ENCODE measurements at places on chromosomes 4 and X.

DNA sequence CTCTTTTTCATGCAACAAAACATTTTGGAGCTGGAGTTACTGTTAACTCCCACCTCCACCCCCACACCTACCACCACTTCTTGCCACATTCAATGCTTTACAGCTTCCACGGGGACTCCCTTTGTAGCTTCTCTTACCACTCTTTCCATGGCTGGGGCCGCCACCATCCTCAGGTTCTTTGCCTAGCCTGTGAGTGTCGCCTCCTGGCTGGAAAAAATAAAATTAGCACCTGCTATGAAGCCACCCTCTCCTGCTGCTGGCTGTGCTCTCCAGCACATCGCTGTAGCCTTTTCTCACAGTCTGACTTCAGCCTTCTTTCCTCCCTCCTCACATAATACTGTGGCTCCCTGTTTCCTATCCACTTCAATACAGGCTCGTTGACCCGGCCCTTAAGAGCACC lies 114.4 kb downstream of the FRAS1 start:
- DNase-seq, result no peak

DNA sequence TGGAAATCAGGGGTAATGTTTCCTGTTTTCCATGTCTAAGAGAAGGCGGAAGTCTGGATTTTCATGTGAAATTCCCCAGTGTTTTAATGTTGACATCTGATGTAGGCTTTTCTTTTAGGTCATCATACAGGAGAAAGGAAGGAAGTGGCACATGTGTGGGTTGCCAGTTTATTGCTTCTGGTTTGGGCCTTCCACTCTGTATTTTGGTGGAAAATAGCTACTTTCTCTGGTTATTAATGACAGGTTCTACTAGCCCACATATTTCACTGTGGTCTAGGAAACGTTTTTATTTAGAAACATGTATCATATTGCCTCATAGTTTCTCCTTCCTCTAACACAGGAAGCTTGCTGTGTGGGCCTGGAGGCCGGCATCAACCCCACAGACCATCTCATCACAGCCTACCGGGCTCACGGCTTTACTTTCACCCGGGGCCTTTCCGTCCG lies 7.2 kb downstream of the PDHA1 start:
- no peak for DNase-seq

DNA sequence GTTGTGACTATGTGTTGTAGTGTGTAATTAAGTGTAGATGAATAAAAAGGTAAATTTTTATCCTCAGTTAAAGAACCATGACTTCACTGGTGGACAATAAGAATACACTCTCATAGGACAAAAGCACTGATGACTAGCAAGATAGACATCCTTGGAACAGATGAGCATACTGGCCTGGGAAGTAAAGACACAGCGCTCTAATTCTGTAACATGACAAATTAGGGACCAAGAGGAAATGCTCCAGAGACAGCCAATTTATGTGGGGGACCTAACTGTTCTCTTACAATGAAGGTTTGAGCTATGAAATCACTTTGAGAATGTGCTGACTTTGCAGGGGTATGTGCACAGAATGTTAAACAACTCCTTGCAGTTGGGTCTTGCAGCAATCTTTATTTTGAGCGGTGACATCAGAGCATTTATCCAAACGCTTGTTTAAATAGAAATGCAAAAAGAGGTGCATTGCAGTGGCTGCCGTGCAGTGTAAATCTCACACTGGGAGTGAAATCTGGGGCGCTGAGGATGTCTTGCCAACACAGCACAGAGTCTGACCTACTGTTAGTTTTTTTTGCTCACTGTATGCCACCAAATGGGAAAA lies 109.3 kb downstream of the MAGEC2 start:
- DNase-seq, result no peak

GRCh38 chrX:43974100-43974475 lies 898 bp upstream of the NDP start:
- no peak for DNase-seq

DNA sequence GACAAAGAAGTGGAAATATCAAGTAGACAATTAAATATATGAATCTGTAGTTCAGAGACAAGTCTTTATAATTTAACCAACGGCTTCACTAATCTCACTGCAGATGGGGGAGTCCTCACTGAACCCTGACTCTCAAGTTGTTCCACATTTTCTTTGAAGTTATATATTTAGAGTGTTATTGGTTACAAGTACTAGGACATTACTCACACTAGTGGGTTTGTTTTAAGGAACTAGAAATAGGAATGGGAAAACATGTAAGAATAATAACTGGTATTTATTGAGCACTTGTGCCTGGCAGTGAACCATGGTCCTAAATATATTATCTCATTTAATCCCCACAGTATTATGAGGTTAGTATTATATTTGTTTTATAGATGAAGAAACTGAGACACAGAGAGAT lies 22.0 kb downstream of the MND1 start:
- no peak for DNase-seq

- no peak for DNase-seq
These were observed 205.0 kb upstream of the DMD start for GRCh38 chrX:33416273-33416805.

DNA sequence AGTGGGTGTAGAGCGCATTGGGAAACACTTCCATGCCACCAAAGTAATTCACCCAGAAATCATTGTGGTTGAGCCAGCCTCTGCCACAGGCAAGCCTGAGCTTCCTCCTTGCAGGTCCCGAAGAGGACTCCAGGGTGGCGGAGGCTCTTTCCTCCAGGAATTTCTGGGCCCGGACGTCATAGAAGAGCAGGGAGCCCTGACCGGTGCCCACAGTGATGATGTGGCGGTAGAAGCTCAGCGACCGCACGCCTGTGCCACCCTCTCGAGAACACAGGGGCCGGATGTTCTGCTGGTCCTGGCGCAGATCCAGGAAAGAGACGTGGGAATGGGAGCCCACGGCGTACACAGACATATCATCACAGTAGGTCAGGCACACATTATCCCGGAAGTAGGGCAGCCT lies 1.3 kb downstream of the DCAF12L1 start:
- DNase-seq, result no peak

GRCh38 chrX:120251471-120252011 lies 929 bp downstream of the ZBTB33 start:
- DNase-seq, result no peak

- DNase-seq, result no peak
These were observed 571.0 kb upstream of the KLHL4 start for GRCh38 chrX:86946569-86946968.

DNA sequence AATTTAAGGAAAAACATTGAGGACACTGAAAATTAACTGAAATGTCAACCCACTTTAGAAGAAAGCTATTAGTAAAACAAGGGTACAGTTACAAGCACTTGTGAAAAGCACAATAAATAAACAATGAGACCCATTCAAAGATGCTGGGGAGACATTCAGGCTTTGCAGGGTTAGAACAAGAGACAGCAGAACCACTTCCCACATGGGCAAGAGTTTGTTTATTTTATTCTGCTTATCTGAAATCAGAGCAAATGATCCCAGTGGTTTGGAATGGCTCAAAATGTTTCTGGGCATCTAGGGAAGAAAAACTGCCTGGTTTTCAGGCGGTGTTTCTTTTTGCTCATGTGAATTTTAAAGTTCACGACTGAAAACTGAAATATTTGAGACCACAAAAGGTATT lies 42.4 kb downstream of the PPP3CA start:
- DNase-seq, result no peak

DNA sequence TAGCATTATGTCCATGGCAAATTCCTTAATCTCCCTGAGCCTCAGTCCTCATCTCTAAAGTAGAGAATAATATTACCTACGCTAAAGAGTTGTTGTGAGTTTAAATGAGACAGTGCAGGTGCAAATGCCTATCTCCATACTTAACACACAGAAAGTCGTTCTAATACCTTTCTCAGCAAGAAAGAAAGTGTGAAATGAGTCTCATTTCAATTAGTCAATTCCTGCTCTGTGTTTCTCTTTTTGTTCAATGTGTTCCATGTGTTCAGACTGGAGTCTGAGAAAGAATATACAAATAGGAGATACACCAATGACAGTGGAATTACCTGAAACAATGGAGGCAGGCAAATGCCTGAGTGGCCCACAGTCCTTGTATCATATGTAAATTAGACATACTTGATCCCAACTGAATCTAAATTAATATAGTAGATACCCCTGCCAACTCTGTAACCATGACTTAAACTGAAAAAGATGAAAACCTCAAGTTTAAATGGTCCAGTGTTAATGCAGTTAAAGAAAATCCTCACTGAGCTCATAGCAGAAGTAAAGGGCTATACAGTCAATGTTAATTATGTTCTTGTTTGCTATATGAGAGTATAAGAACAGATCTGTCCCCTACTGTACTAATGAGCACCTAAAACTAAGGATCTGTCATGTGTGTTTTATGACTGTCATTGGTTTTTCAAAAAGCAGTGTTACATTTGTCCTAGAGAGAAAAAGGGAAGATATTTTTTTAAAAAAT lies 68.2 kb downstream of the GPC3 start:
- DNase-seq, result no peak

DNA sequence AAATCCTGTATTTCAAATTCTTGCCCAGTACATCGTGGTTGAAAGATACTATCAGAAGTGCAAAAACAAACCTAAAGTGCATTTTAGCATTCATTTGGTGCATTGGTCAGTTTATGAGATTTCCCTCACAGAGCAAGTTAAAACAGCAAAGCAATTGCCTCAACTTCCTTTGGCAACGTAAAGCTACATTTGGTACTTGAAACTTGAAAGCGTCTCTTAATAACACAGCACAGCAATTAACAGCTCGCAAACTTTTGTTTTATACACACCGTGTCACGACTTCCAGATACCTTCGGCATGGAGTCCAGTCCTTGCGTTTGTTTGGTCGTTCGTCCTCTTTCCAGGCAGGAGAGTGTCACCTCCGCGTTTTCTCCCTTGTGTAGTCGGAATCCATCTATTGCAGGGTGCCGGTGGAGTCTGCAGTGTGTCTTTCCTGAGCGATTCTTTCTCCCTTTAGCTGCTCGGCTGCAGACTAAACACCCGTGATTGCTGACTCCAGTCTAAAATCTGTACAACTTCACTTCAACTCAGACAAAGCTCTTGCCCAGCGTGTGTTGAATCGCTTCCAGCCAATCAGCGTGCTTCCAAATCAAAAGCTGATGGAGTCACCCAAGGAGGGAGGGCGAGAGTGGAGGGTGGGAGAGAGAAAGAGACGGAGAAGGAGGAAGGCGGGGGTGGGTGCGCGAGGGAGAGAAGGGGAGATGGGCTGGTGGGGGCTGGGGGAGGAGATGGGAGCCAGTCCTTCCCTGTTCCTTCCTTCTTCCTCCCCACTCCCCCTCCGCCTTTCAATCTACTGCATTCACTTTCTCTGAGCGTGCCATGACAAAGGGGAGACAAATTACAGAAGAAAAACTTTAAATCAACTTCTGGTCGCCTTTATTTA lies at the start of gene PCDH18:
PCDH18 (minus strand) TSS at position 509 of the 883 bp plus-strand sequence; CDS start at position 103, 406 bp downstream.
- DNase-seq, result no peak

- peak; percentile 0 for DNase-seq
These were observed 1.3 kb upstream of the FHIP1A start for GRCh38 chr4:151407466-151408379.

DNA sequence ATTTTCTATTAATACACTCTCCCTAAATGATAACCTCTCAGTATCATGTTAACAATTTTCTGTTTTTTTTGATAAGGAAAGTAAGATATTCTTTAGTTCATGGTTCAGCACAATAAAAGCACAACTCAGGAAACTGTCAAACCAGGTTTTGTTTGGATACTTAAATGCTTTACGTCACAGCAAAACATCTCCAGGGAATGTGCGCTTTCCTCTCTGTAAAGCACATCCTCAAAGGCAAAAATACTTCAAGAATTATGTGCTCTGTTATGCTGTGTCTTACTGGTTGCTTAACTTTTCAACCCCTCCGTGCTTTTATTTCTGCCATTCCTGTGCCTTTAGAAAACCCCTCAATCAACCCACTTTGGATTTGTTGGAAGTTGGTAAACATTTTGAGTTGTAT lies 27.8 kb downstream of the SNX25 start:
- DNase-seq, result no peak

- no peak for DNase-seq
These were observed 325.3 kb upstream of the RASGEF1B start for GRCh38 chr4:81796790-81797528.

DNA sequence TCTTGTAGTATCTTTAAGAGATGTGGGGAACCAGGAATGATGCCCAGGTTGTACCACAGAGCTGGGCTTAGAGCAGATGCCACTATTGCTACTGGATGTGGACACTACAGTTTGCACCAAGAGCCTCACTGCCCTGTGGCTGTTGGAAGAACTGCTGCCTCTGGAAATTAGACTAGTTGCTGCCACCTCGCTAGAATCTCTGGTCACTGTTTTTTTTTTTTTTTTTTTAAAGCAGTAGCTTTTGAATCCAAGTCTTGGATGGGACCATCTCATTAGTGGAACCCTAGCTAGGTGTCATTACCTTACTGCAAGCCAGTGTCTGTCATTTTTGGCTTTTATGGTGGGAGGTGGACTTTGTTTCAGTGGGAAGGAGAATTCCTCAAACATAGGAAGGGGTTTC lies 105.5 kb downstream of the ARHGAP10 start:
- DNase-seq, result no peak

DNA sequence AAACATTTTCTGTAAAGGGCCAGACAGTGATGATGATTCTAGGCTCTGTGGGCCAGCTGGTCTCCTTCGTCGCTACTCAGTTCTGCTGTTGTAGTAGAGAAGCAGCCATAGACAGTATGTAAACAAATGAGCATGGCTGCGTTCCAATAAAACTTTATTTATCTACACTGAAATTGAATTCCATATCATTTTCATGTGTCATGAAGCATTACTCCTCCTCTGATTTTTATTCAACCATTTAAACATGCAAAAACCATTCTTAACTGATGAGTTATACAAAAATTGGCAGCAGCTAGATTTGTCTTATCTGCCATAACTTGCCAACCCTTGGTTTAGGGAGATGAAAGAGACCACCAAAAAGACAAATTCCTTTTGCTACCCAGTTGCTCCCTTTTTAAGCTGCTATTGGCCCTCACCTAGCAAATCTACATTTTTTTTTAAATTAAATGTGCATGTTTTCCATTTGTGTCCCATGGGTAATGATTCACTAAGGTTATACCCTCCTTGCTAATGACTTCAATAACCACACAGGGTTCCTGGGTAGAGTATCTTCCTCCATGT lies 309.9 kb downstream of the DHX15 start:
- DNase-seq, result no peak

GRCh38 chr4:81747242-81747930 lies 275.7 kb upstream of the RASGEF1B start:
- no peak for DNase-seq

- DNase-seq, result no peak
These were observed 219.3 kb upstream of the FTHL17 start for GRCh38 chrX:31291131-31291530.

GRCh38 chr4:10345381-10345784 lies 111.8 kb downstream of the ZNF518B start:
- no peak for DNase-seq

DNA sequence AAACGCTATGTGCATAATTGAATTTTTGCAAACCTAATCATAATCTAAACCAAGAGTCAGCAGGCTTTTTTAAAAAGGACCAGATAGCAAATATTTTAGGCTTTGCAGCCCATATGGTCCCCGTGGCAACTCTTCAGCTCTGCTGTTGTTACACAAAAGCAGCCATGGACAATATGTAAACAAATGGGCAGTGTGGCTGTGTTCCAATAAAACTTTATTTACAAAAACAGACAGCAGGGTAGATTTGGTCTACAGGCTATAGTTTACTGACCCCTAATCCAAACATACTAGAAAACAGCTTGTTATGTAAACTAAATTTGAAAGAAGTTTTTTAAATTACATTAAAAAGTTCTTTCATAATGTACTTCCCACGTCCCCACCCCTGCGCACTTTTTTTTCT lies 53.1 kb downstream of the FUNDC1 start:
- no peak for DNase-seq

- DNase-seq, result no peak
These were observed 161.1 kb downstream of the TRIML1 start for GRCh38 chr4:188300385-188300784.

- no peak for DNase-seq
These were observed 410.9 kb downstream of the PDGFC start for GRCh38 chr4:156560701-156561100.
